ENCODE measurements at places on chromosomes 7 and 10. TPM values are rescaled to one million over a fixed set of nuclear protein-coding genes. Genes with fewer than 3 reads are reported as not detected.

DNA sequence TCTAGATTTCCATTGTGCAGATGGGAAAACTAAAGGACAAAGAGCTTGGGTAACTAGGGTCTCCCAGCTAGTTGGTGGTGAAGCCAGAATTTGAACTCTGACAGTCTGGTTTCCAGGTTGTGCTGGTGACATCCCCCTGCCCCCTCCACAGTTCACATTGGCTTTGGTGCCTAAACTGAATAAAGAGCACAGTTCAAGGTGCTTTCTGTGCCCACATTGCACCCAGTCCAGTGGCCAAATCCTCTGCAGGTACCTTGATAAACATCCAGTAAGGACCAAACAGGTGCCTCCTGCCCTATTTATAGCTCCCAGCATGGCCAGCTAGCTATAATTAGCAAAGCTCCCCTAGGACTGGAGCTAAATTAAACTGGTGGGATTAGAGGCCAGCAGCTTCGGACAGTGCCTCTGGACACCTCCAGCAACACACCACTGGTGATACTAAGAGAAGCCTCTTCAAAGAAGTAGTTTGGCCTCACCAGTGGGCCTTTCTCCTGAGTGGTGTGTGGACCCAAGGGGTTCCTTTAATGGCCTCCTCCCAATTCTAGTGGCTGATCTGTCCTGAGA is 59.9 kb downstream of the KCNMA1 start:
- ATAC-seq: no peak

GRCh38 chr7:80661729-80662128 is 23.3 kb downstream of the CD36 start:
- ATAC-seq: no peak

DNA sequence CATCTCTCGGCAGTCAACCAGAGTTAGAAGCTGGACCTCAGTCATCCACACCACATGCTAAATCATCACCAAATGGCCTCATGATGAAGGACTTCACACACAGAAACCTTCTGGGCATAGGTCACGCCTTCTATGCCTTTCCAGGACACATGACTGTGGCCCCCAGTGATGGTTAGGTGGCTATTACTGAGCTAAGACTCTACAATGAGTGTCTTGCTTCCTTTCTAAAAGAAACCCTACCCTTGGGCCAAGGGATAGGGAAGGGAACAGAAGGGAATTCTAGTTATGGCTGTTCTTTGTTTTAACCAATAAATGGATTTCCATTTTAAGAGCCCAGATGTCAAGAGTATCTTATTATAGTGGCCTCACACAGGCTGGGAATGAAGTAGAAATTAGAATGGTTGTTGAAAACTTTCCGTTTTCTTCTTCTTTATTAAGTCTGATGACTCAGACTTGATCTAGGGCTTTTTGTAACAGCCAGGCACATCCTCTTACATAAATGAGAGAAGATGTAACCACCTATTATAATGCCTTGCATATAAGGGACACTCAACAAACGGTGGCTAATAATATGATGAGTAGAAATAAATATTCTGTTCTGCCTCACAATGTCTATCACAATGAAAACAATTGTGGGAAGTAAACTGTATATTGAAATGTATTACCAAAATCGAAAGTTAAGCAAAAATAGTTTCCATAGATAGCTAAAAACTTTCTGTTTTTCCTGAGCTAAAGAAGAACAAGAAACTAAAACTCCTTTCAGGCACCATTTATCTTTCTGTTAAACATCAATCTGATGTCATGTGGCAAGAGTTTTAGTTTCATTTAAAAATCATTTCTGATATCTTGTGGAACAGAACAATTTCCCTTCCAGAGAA is 62.5 kb upstream of the TOMM7 start:
- no peak for ATAC-seq

The HMX3 gene
- total RNA-seq: not detected

The FOXP2 gene
- 5.0 TPM for total RNA-seq

The SPDYE9 gene
- total RNA-seq: not detected

DNA sequence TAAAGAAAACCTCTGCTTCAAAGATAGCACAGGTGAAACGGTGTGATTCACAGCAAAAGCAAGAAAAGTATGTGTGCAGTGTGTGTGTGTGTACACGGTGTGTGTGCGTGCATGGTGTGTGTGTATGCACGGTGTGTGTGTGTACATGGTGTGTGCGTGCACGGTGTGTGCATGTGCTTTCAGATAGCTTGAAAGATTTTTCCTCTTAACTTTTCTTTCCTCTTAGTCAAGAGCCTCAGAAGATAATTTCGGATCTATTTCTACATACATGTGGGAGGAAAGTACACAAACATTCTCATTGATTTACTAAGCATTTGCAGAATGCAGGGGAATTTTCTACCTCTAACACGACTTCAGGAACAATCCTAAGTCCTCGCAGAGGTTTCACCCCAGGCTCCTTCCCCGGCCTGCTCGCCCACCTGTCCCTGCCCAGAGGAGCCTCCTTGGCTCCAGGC is 2.9 kb downstream of the FGFR2 start:
- no peak for ATAC-seq

- no peak for ATAC-seq
Observed at GRCh38 chr7:138649506-138649905, 51.7 kb downstream of the SVOPL start.

- no peak for ATAC-seq
Observed at GRCh38 chr10:87705339-87705738, 45.7 kb downstream of the PAPSS2 start.

The ATOH7 gene
- not detected for total RNA-seq

The SFRP4 gene
- total RNA-seq: not detected

DNA sequence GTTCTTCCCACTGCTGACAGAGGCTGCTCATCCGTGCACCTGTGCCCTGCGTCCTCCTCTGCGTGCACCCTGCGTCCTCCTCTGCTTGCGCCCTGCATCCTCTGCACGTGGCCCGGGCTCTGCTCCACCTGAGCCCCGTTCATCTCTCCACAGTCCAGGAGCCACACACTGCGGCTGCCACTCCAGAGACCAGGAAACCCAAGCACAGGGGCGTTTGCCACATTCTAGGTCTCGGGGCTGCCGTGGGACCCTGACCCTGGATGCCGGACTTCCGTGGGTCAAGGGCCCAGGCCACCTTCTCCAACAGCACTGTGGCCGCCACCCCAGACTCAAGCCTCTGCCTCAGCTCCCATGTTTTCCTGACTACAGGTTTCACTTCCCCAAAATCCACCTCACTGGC is 460.4 kb downstream of the PTPRN2 start:
- no peak for ATAC-seq

The NUDT13 gene
- total RNA-seq: 1.0 TPM

- ATAC-seq: no peak
Observed at GRCh38 chr10:470339-471003, 219.0 kb downstream of the DIP2C start.

The HABP2 gene
- 0.04 TPM for total RNA-seq
